ENCODE measurements at places on chromosomes 6 and 20. TPM values are rescaled to one million over a fixed set of nuclear protein-coding genes. Genes with fewer than 3 reads are reported as not detected.

Gene WFDC10B
- total RNA-seq: not detected

Gene PRRT1
- 0.38 TPM for total RNA-seq

Gene OLIG3
- total RNA-seq: not detected

Gene CLPSL1
- not detected for total RNA-seq

Gene SLC44A4
- 0.86 TPM for total RNA-seq

Gene CAP2
- 2.5 TPM for total RNA-seq

DNA sequence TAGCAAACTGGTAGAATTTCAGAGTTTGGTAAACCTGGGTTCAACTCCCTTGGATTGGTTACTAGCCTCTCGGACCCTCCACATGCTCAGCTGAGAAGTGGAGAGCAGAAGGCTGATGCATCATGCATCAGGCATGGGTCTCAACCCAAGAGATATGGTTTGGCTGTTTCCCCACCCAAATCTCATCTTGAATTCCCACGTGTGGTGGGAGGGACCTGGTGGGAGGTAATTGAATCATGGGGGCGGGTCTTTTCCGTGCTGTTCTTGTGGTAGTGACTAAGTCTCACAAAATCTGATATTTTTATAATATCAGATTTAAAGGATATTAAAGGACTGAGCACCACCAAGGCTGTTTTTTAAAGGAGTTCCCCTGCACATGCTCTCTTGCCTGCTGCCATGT is 75.1 kb downstream of the PPP1R3G start:
- DNase-seq: no peak

DNA sequence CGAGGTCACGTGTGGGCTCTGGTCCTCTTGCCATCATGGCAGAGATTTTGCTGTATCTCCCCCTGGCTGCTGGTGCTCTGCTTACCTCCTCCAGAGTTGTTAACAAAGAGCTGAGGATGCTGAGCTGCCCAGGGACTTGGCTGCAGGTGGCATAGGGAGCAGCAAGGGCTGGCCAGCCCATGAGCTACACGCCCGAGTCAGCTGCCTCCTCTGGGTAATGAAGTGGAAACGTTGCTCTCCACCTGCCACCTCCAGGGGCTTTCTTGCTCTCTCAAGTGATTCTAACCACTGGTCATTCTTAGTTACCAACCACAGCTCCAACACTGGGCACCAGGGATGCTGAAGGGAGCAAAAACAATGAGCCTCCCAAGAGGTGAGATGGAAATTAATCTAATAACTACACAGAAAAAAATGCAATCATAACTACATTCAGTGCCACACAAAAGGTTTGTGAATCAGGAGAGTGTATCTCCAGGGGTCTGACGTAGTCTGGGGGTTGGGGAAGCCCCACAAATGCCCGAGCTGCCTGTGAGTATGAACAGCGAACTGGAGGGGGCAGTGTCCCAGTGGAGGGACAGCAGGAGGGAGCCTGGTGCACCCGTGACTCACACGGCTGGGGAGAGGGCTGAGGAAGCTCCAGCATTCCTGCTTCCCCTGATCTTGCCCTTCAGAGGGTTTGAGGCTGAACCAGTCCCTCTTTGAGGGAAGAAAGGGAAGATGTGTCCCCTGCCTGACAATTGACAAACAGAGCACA is 78.7 kb downstream of the CDH26 start:
- no peak for DNase-seq

GRCh38 chr6:69699655-69700054 is 97.2 kb downstream of the LMBRD1 start:
- DNase-seq: no peak

- DNase-seq: peak; percentile 56
Measured at GRCh38 chr20:48722737-48723191, 105.0 kb downstream of the PREX1 start.

GRCh38 chr6:105113422-105113821 is 66.4 kb downstream of the POPDC3 start:
- no peak for DNase-seq

- no peak for DNase-seq
Measured at GRCh38 chr6:93848031-93848742, 428.8 kb upstream of the EPHA7 start.

DNA sequence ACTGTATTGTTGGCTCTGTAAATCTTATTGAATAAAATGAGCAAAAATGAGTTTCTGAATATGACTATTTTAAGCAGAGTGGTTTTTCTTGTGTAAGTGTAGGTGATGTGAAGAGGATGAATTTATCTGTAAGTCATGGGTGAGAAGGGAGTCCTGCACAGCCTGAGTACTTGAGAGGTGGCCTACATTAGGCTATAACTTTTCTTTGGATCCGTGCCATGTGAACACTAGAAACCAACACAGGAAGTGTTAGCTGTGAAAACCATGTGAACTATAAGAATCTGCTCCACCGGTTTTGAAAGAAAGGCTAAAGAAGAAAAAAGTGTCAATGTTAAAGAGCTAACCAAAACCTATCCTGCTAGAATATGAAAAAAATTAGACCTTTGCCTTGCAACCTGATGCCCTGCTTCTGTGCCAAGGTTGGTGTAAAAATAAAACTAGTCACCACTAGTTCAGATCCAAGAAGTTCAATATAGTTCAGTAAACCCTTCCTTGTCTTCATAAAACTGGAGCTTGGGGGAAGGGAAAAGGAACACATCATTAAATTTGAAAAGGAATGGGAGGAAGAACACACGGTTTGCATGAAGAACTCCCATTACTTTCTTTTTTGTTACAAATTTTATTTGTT is 21.3 kb downstream of the PLCB1 start:
- no peak for DNase-seq

GRCh38 chr20:24612799-24613775 is 143.7 kb downstream of the SYNDIG1 start:
- no peak for DNase-seq

GRCh38 chr6:125611573-125612344 is 137.7 kb upstream of the HEY2 start:
- no peak for DNase-seq
